GM23338 (cell line): ENCODE measurements at places on chromosomes 1 and 21. TPM values are rescaled to one million over a fixed set of nuclear protein-coding genes. Genes with fewer than 3 reads are reported as not detected.

GRCh38 chr1:68359045-68359444 lies 90.7 kb downstream of the RPE65 start:
- no peak for DNase-seq

GRCh38 chr1:98331718-98332311 lies 329.7 kb upstream of the SNX7 start:
- DNase-seq: no peak

DNA sequence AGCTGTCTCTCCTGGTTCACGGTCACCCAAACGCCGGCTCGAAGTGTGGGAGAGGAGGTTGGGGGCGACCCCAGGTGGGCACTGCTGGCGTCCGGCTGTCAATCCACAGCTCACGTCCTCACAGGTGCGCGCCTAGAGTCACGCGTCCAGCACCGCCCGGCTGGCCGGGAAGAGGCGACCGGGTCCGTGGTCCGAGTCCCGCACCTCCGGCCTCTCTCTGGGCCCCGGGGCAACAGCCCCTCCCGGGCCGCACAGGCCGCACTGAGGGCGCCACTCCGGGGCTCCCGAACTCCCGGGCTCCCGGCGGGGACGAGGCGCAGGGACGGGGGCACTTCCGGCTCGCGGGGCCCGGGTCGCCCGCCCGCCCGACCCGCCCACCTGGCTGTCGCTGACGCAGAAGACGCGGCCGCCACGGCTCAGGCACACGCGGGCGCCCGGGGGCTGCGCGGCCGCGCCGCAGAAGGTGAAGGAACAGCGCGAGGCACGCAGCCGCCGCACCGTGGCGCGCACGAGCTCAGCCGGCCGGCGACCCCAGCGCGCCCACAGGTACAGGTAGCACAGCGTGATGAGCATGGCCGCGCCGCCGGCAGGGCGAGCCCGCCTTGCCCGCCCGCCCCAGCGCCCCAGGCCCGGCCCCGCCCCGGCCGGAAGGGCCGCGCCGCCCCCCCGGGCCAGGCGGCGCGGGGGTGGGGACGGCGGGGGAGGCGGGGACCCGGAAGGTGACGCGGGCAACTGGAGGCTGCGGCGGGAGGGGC lies at the start of gene HLCS:
Gene HLCS (minus strand): TSS at position 604 of the 755 bp plus-strand sequence. CDS start 31 bp downstream, at position 573.
- peak; percentile 78 for DNase-seq

GRCh38 chr1:40782371-40782956 lies 1.1 kb upstream of the KCNQ4 start:
- DNase-seq: peak; percentile 73

DNA sequence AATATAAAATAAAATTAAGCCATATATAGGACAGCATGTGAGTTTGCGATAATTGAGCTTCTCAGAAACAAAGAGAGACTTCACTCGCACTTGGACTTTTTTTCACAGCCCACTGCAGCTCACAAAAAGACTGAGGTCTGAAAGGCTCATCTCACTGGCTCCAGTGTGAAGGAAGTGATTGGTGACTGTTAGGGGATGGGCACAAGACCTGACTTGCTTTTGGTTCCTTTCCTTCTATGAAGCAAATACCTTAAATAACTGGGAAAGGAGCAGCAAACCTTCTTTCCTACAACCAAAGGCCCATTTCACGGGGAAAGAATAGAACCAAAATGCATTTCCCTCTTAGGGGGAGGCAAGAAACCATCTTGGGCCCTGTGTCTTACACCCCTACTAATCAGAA lies 13.1 kb upstream of the TTLL7 start:
- DNase-seq: no peak

GRCh38 chr1:226973898-226974543 lies 33.9 kb downstream of the COQ8A start:
- DNase-seq: no peak

DNA sequence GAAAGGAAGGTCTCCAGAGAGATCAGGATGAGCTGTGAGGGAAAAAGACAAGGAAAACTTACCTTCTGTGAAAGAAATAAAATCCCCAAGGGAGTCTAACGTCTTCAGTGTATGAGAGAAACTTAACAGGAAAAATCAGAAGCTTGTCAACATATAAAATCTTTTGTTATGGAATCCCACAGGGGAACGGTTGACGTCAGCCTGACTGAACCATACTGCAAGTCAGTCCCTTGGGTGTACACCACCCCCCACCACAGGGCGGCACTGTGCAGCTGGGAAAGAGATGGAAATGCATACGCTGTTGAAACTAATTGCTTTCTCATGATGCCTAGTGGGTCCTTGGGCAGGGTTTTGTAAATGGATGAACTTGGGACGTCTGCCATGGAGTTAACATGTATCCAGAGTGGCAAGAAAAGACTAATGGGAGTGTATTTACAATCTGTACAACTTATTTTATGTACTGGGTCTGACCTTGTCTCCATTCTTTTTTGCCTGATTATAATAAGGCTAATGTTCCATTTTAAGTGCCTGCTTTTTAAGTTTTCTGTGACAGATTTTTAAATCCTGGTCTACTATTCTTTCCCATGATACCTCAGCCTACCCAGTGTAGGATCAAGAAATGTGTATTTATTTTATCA lies 22.7 kb downstream of the UTP25 start:
- peak; percentile 78 for DNase-seq

GRCh38 chr21:17859661-17860060 lies 40.5 kb upstream of the C21orf91 start:
- no peak for DNase-seq

DNA sequence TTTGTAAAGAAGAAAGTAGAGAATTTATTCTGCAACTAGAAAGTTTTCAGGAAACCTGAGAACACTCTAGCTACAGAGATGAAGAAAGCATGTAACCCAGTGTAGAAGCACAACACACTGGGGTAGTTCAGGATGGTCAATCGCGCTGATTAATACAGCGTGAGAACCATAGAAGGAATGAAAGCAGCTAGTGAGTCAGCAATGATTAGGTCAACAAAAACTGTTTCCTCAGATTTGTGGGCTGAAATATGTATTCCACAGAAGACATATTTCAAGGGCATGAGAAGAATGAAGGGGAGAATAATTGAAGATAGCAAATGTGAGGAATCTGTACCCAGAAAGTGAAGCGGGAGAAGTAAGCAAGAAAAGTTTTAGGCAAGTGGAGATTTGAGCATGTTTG lies 97.8 kb upstream of the ADGRL2 start:
- no peak for DNase-seq

DNA sequence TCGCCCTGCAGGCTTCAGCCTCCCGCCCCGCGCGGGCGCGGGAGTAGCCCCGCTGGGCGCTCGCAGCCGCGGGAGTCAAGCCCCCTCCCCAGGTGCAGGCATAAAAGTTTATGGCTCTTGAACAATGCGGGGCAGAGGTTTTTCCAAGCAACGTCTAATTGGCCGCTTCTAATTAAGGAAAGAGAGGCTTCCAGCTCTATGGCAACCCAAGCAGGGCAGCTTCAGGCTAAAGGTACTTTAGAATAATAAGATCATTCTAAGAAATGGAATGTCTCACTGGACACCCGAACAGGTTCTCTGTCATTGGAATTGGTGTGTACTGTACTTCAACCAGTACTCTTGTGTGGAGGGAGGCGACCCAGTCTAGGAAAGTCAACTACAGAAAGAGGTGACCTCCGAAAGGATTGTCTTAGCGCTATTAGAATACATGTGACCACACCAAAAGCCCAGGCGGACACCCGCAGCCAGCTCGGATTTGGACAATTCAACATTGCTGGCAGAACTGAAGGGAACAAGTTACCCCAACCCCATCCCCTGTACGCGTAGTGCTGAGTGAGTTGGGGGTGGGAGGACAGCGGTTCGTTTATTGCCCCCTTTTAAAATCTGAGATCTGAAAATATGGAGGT lies 12.5 kb downstream of the NR5A2 start:
- DNase-seq: peak; percentile 17

C1orf35 gene
- 11.3 and 14.0 TPM in 2 replicates for total RNA-seq

DNA sequence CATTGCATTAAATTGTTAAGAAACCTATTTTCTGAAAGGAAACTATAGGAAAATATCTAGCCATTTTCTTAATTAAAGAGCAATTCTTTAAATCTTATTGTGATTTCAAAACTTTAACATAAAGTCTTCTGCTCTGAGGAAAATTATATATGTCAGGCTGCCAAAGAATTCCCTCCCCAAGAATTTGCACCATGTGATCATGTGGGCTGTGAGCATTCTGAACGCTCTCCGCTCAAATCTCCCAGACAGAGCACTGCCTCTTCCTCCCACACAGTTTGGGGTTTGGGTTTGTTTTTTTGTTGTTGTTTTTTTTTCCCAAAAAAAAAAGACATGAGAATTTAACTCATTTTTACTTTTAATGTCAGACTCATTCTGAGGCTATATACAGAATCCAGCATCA lies 155.9 kb upstream of the PALMD start:
- DNase-seq: no peak

C1orf185 gene
- total RNA-seq: not detected in 2 replicates

CRNN gene
- total RNA-seq: not detected in 2 replicates

- DNase-seq: no peak
These were observed 16.9 kb upstream of the DMRTB1 start for GRCh38 chr1:53442299-53442698.

DNA sequence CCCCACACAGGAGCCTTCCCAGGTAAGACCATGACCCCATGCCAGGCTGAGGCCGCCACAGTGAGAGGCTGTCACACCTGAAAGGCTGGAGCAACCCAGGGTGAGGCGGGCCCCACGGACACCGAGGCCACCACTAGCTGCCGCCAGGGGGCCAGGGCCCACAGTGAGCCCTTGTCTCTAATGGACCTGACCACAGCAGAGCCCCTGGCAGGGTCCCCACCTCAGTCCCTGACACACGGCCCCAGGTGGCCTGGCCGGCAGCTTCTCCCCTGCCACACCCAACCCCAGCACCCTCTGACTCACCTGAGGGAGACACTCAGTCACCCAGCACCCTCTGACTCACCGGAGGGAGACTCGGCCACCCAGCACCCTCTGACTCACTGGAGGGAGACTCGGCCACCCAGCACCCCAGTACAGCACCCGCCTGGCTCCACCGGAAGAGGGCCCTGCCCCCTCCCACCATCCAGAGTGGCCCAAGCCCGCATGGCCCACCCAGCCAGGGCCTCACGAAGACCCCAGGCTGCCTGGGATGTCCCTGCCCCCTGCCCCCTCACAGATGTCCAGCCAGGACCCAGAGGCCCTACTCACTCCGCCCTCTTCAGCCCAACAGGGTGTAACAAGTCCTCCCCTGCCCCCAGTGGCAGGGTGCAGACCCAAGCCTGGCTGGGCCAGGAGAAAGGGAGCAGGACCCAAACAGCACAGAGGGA lies 4.4 kb downstream of the DVL1 start:
- no peak for DNase-seq

- DNase-seq: no peak
These were observed 33.0 kb downstream of the HHAT start for GRCh38 chr1:210361665-210362064.

KAZN gene
- total RNA-seq: 10.0 and 15.0 TPM in 2 replicates

DNA sequence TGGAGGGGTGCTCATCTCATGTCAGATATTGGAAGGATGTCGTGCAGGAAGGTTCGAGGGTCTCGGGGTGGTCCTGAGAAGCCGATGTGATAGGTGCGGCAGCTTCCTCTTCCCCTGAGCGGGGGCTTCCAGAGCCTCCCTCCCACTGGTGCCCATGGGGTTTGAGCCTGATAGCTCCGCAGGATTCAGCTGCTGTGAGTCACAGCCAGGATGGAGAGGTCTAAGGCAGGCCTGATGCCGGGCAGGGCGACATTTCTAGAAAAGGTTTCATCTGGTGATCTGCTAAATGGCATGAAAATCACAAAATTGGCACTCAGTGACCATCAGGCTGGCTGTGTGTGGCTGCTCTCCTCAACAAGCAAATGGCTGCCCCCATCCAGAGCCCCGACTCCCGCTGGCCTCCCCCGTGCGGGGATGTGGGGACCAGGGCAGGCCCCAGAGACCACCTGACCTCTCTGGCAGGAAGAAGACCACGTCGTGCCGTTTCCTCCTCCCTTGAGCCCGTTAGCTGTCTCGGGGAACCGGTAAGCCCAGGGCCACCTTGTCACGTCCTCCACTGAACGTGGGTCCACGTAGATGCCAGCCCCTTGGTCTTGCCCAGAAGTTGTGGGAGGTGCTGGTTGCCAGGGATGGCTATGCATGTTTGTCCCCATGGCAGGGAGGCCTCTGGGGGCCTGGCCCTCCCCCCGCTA lies 66.1 kb downstream of the SKI start:
- no peak for DNase-seq

GRCh38 chr1:232283864-232284263 lies 346.1 kb downstream of the SIPA1L2 start:
- no peak for DNase-seq

CFAP126 gene
- total RNA-seq: not detected in 2 replicates

NPR1 gene
- 8.5 and 9.0 TPM in 2 replicates for total RNA-seq

DNA sequence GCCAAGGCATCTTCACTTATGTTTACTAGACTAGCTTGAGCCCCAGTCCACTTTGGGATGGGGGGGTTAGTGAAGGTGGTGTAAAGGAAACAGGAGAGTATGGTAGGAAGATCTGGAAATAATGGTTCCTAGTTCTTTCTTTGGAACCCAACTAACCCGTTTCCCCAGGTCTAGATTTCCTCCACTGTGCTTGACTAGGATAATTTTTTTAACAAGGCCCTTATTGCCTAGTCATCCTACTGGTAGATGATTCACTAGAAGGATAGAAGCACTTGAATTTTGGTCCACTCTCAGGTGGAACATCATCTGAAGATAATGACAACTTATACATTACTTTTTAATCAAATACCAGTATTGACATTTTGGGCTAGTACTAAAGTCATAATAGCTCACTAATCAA lies 45.9 kb upstream of the MYOCOS start:
- DNase-seq: no peak

PIGK gene
- total RNA-seq: 20.8 and 26.4 TPM in 2 replicates

- DNase-seq: peak; percentile 82
These were observed 327.8 kb downstream of the USH2A start for GRCh38 chr1:216095400-216095799.

GRCh38 chr21:29237110-29238052 lies 61.3 kb upstream of the BACH1 start:
- no peak for DNase-seq

GJA9 gene
- total RNA-seq: not detected in 2 replicates

DNA sequence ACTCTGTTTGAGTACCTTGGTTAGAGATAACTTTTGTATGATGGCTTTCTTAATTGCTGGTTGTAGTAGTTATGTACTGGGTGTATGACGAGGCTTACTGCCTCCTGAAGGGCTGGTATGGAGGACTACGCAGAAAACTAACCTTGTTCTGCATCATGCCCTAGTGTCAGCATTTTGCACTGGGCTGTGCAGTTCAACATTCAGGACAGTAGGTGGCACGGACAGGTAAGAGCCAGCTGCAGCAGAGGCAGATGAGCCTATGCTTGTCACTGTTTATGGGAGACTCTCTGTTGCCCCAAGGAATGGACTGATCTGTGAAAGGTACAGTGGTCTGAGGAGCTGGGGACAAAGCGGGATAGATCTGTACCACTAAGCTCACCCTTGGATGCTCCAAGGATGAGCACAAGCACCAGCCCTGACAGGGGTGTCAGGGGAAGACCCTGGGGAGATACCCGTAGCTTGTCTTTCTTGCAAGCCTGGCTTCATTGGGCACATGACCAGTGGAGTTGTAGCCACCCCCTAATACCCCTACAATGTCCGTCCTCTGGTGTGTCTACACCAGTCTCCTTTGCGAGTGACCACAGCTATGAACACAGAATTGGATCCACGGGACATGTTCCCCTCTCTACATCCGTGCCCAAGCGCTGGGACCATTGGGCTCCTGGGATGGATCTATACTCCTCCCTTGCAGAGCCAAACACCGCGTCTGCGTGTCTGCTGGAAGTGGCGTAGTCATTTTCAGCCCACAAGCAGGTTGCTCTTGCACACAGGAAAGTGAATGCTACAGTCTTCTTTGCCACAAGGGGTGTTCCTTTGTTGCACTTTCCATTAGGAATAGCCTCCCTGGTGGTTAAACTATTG lies 51.1 kb upstream of the CFHR3 start:
- peak; percentile 92 for DNase-seq

TTC34 gene
- total RNA-seq: 0.31 and 0.35 TPM in 2 replicates

GRCh38 chr1:110343249-110343648 lies 4.1 kb downstream of the RBM15 start:
- no peak for DNase-seq

- no peak for DNase-seq
These were observed 26.4 kb upstream of the EVA1B start for GRCh38 chr1:36349839-36350238.
